Fibroblast of skin of right biceps (primary cell): ENCODE measurements at places on chromosomes 7 and 10.
A peak's percentile ranks its signal among the peaks of the same experiment; 100 is the strongest.

GRCh38 chr10:118355234-118355633 is 13.1 kb upstream of the FAM204A start:
- no peak for DNase-seq

DNA sequence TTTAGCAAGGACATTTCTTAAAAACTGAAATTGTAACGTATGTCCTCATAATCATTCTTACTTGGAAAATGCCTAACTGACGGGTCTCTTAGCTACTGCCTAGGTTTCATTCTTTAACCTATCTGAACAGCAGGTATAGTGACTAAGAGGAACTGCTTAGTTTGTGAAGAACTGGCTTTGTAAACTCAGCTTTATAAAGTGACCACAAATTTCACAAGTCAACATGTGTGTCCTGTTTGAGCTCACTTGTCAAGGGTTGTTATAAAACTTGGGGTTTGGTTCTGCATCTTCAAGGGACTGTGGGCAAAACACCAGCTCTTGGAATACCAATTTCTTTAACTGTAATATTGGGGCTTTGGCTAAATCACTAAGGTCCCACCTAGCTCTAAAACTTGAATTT is 32.2 kb downstream of the MRPS33 start:
- no peak for DNase-seq

GRCh38 chr7:98628418-98628817 is 11.3 kb downstream of the NPTX2 start:
- DNase-seq: no peak

GRCh38 chr7:130996205-130996832 is 262.3 kb upstream of the KLF14 start:
- DNase-seq: no peak

DNA sequence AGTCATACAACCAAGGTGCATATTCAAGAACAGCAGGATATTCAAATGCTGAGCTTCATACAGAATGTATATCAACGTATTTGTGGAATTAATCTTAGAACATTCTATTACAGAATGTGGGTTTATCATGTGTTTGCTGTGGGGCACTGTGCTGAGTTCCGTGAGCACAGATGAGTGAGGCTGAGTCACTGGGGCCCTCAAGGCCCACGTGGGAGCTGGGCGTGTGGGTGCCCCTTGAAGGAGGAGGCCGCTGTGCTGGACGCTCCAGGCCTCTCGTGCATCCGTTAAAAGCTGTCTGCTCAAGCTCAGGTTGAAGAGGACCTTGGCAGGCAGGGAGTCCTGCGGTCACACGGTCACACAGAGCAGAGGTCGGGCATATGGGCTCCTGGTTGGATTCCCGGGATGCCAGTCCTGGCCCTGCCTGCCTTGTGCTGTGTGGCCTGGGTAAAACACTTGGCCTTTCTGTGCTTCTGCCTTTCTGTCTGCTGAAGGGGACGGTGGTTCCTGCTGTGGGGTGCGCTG is 70.1 kb downstream of the GLRX3 start:
- no peak for DNase-seq

DNA sequence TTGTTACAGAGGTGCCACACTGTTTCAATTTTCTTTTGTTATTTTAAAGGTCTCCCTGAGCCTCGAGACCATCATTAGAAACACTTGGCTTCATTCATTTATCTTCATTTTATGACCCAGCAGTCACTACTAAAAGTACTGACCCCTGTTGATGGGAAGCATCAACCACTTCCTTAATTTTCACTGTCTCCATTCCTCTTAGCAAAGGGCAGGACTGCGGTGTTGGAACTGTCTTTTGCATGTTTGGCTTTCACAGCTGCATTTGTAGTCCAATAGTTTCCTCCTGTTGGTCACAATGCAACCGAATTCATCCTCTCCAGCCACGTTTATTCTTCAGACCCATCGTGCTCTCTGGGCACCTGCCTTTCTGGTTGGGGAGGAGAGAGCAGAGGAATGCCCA is 46.7 kb upstream of the PDZD8 start:
- DNase-seq: no peak

- no peak for DNase-seq
These were observed 30.3 kb downstream of the PITRM1 start for GRCh38 chr10:3142146-3142875.

DNA sequence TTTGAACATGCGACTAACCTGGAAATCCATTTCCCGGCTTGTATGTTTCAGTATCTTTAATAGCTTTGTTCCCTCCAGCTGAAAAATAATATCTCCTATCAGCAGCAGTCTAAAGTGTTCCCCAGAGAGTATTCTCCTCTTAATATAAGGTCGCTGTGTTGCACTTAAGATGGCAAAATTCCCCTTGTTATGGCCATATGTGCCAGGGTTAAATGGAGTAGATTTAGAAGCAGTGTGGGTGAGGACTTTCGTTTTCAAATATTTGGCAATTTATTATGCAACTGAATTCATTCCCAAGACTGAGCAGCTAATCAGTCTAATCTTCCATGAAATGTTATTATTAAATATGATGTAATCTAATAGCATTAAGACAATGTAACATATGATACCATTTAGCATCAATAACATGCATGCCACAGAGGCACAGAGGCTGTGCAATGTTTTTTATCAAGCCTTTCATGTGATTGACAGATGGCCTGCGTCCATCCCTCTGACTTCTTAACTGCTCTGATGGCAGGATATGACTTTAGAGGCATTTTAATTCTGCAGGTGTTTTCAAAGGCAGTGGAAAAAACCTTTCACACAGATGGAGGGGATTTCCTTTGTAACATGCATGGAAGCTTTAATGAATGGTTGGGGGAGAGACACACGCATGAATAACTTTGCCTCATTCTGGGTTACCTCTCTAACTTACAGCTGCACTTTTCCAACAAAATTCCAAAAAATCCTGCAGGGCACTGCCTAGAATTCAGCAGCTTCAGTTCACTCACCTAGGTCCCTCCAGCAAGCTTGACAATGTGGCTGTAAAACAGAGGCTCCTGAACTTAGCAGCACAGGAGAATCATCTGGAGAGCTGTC is 55.1 kb upstream of the ZPBP start:
- DNase-seq: no peak

GRCh38 chr7:99579956-99580777 is 17.9 kb upstream of the TMEM225B start:
- DNase-seq: peak; percentile 56

GRCh38 chr10:79087721-79088120 is 19.0 kb downstream of the ZMIZ1 start:
- DNase-seq: no peak

GRCh38 chr7:127938588-127938987 is 92.6 kb downstream of the LRRC4 start:
- DNase-seq: peak; percentile 88

DNA sequence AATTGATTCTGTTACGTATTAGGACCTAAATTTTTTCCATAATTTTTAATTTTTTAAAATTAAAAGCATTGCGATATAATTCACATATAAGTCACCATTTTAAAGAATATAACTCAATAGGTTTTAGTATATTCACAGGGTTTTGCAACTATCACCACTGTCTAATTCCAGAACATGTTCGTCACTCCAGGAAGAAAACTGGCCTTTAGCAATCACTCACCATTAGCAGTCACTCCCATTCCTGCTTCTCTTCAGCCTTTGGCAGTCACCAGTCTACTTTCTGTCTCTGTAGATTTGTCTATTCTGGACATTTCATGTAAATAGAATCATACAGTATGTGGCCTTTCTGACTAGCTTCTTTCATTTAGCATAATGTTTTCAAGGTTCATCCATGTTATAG is 176.5 kb downstream of the EXOC4 start:
- DNase-seq: no peak

DNA sequence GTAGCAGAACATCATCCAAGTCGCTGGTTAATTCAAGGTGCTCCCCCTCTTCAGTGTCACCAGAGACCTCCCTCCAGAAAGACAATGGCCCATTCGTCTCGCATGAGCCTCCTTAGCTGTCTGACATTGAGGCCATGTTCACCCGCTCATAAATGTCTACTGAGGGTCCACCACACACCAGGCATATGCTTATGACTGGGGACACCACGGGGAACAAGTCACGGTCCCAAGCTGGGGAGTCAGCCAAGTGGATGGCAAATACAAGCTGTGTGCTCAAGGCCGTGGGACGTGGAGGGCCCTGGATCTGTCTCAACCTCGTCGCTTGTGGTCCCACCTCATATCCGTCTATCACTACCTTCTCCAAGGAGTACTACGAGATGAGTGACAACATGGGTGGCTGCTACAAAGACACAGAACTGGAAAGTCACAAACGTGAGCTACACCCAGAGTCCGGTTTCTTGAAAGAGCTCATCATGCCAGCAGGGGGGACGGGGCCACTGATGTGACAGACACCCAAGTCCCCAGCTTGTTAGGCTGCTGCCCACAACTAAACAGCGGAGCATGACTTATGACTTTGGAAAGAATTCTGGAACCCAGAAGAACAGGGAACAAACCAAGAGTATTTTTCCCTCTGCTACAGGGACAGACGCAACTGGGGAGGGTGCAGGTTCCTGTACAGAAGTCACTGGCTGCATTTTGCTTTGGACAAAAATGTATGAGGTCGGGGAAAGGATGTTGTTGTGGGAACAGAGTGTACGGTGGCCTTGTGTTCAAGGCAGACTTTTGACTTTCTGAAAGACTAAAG is 189.6 kb downstream of the COBL start:
- DNase-seq: no peak

DNA sequence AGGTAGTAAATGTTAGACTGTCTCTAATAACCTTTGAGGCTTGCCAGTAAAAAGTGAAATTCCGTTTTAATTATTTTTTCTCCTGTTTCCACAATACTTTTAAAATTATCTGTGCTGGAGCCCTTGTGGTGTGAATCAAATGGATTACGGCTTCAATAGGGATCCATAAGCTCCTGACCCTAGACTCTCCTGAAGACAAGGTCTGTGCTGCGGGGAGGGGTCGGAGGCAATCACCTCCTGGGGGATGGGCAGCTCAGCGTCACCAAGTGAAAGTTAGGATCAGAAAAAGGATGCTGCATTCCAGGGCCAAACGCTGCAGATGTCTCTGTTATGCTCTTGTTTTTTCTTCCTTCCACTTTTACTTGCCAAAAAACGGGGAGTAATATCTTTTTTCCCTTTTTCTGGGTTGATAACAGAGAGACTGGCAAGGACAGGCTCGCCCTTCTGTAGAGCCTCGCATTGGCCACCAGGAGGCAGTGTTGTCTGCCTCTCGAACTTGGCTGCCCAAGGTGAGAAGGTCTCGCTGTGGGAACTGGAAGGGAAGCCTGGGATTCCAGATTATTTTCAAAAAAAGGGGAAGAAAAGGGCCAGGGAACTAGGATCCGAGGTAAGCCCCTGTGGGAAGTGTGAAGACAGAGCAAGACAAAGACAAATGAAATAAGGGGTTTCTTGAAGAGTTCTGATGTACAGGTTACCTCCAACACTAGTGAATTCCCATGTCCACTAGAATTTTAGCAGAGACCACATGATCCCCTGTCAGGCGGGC is 621.9 kb downstream of the ACTR3B start:
- DNase-seq: no peak

GRCh38 chr7:112876877-112877276 is 86.7 kb upstream of the TMEM168 start:
- DNase-seq: peak; percentile 3

DNA sequence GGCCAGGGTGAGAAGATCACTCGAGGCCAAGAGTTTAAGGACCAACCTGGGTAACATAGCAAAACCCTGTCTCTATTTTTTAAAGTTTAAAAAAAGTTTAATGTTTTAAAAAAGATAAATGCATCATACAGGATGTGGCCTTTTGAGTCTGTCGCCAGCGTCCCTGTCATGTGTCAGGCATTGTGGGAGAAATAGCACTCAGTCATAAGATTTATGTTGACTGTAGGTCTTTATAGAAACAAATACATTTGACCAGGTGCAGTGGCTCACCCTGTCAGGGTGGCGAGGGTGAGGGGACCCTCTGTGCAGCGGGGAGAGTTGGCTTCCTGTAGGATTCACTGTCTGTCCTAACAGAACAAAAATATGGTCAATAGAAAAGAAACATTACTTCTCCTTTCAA is 63.5 kb upstream of the SH2B2 start:
- DNase-seq: peak; percentile 17

- no peak for DNase-seq
These were observed 40.4 kb upstream of the PRLHR start for GRCh38 chr10:118635674-118636402.

DNA sequence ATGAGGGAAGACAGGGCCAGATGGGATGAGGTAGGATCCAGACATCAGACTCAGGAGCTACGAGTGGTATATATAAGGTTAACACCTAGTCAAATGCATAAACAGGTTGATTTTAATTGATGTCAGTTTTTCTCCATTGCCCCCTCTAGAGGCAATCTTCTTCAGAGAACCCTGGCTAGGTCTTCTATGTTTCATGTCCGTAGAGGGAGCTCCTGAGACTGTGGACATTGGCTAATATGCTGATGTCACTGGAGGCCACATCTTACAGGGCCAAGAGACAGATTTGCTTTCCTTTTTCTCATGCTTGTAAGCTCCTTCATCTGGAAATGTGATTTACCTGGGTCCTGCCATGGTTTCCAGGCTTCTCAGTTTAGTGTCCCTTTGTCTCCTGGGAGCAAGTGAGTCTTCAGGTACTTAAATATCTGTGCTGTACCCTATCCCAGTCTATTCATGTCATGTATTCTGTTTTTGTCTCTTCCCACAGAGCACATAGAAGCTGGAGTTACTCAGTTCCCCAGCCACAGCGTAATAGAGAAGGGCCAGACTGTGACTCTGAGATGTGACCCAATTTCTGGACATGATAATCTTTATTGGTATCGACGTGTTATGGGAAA is 161.6 kb upstream of the PRSS1 start:
- DNase-seq: peak; percentile 74

DNA sequence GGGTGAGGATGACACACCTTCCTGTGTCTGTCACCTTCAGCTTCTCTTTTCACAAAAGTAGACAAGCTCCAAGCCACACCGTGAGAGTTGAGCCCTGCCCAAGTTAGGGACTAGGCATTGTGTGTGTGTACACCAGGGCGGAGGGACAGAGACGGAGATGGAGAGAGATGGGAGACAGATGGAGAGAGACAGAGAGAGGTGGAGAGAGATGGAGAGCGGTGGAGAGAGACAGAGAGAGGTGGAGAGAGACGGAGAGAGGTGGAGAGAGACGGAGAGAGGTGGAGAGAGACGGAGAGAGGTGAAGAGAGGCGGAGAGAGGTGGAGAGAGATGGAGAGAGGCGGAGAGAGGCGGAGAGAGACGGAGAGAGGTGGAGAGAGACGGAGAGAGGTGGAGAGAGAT is 207.0 kb downstream of the DNAJB6 start:
- no peak for DNase-seq

DNA sequence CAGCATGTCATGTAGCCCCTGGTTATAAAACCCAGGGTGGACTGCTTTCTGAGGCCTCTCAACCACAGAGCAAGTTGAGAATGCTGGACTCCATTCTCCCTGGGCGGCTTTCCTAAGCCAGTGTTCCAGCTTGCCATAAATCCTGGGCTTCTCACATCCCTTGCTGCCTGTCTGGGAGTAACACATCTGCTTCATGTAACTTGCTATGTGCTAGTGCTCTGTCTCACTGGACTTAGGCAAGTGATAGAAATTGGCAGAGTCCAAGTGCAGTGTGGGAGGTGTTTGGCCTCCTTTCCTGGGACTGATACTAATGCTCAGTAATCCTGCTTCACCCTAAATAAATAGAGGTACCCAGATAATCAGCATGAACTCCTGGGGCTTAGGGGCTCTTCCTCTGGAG is 277.1 kb upstream of the POM121L12 start:
- DNase-seq: no peak
